ENCODE measurements at places on chromosomes 3 and 15. TPM values are rescaled to one million over a fixed set of nuclear protein-coding genes. Genes with fewer than 3 reads are reported as not detected.

DNA sequence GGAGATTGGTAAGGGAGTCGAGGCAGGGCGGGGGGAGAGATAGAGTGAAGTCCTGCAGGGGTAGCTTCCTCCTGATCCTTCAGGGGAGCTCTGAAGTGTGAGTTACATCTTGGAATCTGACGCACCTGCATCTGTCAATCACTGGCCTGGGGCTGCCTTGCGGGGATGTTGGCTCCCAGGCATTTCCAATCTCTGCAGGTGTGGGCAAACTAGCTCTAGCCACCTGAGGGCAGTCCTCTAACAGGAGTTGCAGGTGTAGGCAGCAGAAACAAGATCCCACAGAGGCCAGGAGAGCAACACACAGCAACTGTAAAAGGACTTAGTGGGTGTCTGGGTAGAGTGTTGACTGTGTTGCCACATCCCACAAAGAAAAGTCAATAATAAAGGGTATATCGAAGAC, 63.6 kb downstream of the ZNF621 start:
- peak; percentile 24 for DNase-seq

- no peak for DNase-seq
Observed at GRCh38 chr15:83848315-83849050, 194.6 kb downstream of the ADAMTSL3 start.

- DNase-seq, result no peak
Observed at GRCh38 chr3:40645883-40646282, 121.1 kb downstream of the ZNF621 start.

GRCh38 chr15:70414626-70415025, 316.9 kb upstream of the TLE3 start:
- DNase-seq, result no peak

DNA sequence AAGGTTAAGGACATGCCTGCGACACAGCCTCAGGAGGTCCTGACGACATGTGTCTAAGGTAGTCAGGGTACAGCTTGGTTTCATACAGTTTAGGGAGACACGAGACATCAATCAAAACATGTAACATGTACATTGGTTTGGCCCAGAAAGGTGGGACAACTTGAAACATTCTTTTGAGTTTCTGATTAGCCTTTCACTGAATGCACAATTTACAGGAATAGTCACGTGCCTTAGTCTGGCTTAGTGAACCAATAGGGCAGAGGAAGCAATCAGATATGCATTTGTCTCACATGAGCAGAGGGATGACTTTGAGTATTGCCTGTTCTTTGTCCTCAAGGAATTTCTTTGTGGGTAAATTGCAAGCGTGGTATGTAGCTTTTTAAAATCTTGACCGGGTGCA, 24.5 kb upstream of the HDAC11 start:
- no peak for DNase-seq

GRCh38 chr15:80558631-80559319, 136.3 kb upstream of the ABHD17C start:
- no peak for DNase-seq

GRCh38 chr3:38878646-38879045, 62.6 kb upstream of the SCN10A start:
- DNase-seq, result peak; percentile 34

DNA sequence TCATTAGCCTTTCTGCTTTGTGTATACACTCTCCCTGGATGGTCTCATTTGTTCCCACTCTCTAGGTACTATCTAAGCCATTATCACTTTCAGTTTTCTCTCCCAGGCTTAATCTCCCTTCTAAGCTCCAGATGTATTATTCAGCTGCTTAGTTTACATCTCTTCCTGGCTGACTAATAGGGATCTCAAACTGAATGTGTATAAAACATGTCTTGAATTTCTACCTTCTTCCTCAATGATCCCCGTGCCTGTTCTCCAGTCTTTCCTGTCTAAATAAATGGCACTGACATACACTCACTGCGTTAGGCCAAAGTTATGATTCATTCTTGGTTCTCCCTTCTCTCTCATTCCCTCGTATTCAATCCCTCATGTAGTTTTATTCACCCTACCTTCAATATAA, 127.3 kb downstream of the NR2F2 start:
- DNase-seq, result no peak

DNA sequence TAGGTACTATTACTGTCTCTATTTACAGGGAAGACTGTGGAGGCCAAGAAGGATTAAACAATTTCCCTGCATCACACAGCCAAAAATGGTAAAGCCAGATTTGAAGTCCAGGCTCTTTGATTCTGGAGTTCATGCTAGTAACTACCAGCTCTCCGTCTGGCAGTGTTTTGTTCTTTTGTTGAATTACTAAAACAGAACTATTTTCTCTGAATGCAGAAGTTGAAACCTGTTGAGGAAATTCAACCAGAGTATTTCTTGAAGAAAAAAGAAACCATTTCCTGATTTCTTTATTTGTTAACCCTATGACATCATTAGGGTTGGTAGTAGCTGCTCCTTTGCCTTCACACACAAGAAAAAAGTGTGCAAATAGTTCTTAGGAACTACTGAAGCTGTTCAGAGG, 34.3 kb downstream of the CRTC3 start:
- DNase-seq, result no peak

- no peak for DNase-seq
Observed at GRCh38 chr15:92365084-92365483, 28.6 kb upstream of the ST8SIA2 start.

GRCh38 chr3:193389335-193389734, 10.8 kb upstream of the ATP13A5 start:
- DNase-seq, result no peak

- DNase-seq, result no peak
Observed at GRCh38 chr15:48678851-48679250, 33.3 kb upstream of the FBN1 start.

DNA sequence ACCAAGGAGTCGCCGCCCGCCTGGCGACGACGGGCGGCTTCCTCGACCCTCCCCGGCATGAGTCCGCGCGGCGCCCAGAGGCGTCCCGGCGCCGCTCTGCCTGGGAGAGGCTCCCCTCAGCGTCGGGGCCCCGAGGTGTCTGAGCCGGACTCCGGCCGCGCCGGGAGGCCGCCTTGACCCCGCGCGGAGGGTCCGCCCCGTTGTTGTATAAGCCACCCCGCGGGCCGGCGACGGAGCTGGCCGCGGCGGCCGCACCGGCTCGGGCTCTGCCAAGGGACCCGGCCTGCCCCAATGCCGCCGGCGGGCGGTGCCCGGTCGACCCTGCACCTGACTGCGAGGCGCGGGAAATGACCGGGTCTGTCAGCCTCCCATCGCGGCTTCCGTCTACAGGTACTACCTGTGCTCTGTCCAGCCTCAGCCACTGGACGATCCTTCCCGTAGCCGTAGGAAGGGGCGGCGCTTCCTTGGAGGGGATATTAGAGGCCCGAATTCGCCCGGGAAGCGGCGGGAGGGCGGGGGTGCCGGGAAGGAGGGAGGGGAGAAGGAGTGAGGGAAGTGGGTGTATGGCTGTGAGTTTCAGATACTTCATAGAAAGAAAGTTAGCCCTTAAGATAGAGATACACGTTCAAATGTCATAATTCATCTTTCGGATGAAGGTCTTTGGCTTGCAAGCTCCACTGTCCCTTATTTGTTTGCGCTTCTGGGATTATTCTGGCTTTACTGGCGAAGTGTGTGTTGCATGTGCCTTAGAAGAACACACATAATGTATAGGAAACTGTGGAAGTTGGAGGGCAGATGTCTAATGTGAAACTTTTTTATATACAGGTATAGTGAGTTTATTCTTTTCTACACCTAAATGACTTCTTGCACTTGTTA, 620 bp downstream of the ABHD5 start:
- DNase-seq, result peak; percentile 78

DNA sequence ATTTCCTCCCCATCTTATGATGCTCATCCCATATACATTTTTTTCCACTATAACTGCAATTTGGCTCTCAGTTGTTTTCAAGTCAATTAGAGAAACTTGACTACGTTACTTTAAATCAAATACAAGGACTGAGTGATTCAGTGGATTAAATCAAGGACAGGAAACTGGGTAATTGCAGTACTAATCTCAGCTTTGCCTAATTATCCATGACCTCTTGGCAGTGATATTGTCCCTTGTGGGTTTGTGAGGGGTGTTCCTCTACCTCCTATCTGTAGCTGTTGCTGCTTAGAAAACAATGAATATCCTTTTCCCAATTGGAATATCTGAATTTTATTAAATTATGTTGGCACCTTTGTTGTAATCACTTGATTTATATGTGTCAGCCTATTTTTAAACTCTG, 79.4 kb downstream of the ZPLD1 start:
- no peak for DNase-seq

- peak; percentile 37 for DNase-seq
Observed at GRCh38 chr3:19901337-19901736, 32.7 kb downstream of the EFHB start.

DNA sequence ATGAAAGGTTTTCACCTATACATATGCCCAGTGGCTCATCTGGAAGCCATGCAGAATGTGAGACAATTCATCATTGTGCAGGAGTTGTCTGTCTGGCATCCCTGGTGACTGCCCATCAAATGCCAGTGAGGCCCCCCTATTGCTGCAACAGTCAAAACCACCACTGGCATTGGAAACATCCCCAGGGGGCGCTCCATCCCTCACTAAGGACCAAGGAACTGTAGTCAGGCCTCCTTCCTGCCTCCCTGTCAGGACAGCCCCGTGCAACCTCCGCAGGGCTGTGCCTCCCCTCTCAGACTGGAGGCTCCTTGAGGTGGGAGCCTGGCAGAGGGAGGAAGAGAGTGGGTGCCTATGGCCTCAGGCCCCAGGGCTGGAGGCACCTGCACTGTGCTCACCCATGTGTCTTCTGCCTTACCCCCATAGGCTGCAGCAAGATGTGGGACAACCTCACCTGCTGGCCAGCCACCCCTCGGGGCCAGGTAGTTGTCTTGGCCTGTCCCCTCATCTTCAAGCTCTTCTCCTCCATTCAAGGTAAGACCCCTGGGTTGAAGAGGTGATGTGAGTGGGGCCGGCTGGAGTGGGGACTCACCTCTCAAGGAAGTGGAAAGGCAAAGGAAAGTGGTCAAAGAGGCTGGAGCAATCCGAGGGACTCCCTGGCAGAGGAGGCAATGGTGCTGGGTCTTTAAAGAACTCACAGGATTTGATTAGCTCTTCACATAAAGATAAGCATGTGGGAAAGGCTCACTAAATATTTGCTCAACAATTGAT, 16.5 kb downstream of the VIPR1 start:
- no peak for DNase-seq

GRCh38 chr3:72345980-72346379, 502.3 kb downstream of the SHQ1 start:
- DNase-seq, result no peak

DNA sequence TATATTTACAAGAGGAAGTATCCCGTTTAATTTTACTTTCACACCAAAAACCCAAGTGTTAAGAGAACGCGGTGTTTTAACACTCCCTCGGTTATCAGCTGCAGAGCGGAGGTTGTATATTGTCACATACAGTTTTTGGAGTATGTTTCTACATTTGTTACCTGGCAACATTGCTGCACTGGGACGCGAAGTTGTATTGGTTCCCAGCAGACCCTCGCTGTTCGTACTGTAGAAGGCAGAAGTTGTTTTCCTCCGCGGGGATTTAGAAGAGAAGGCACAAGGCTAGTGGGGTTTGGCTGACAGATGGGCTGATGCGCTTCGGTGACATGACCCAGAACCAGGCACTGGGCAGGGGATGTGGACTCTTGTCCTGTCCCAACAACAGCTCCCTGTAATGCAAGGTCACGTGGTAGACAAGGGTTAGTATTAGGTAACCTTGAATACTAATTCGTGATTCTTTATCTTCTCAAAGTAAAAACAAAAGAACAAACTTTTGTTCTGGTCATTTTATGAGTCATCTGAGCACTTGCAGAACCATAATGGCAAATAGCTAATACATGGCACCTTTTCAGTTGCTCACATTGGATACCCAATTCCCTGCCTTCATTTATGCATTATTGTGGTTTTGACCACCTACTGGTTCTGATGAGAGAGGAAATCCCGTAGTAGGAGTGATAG, 230.4 kb upstream of the BHLHE40 start:
- no peak for DNase-seq

- no peak for DNase-seq
Observed at GRCh38 chr3:194343561-194343893, 7.6 kb downstream of the CPN2 start.

GRCh38 chr3:119013951-119014350, 20.7 kb downstream of the IGSF11 start:
- DNase-seq, result no peak

GRCh38 chr3:192244591-192244990, 482.8 kb downstream of the FGF12 start:
- no peak for DNase-seq

- no peak for DNase-seq
Observed at GRCh38 chr3:148948913-148949657, 42.3 kb upstream of the GYG1 start.

SLC12A1 gene
- total RNA-seq, result not detected

CLDN16 gene
- 4.8 TPM for total RNA-seq

SEMA5B gene
- not detected for total RNA-seq

RAB11A gene
- 404 TPM for total RNA-seq

CLDN18 gene
- total RNA-seq, result 3.3 TPM

DGKG gene
- 7.2 TPM for total RNA-seq

CCDC174 gene
- 21.1 TPM for total RNA-seq

CNTN4 gene
- 1.6 TPM for total RNA-seq

ITIH4 gene
- 3.0 TPM for total RNA-seq

IGDCC3 gene
- not detected for total RNA-seq

DNAJC19 gene
- total RNA-seq, result 90.0 TPM

TGM5 gene
- total RNA-seq, result not detected
